ENCODE measurements at places on chromosomes 12 and 14.
A peak's percentile ranks its signal among the peaks of the same experiment; 100 is the strongest.

GRCh38 chr12:92859650-92860386 lies 69.3 kb downstream of the EEA1 start:
- DNase-seq: no peak

DNA sequence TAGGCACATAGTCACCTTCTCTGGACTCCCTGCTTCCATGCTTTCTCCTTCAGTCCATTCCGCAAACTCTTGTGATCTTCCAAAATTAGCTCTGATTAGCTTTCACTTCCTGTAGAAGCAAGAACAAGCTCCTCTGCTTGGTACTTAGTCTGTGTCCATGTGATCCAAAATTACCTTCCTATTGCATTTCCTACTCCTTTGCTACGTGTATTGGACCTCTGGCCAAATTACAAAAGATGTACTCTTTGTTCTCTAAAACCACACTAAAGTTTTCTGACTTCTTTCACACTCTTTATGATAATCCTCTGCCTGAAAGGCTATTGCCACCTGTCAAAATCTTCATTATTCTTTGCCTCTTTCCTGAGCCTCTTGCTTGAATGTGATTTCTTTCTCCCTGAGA lies 786 bp upstream of the TSFM start:
- no peak for DNase-seq

DNA sequence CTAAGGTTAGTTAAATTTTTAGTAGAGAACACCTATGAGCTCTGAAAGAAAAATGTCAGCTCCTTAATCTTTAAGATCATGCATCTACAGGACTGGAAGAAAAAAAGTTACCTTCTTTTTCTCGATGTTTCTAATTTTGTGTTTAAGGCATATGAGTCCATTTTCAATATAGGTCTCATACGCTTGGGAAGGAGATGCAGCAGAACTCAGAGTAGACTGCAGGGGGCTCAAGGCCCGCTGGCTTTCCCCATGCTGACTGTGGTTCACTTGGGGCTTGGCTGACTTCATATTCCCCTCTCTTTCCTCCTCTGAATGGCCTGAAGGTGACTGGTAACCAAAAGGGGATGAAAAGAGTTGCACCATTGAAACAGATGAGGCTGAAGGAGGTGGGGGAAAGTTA lies 1.5 kb downstream of the CAPRIN2 start:
- no peak for DNase-seq

- DNase-seq: peak; percentile 85
These were observed 32.2 kb downstream of the SUSD6 start for GRCh38 chr14:69643430-69644200.

GRCh38 chr12:8638951-8639350 lies 23.7 kb downstream of the MFAP5 start:
- no peak for DNase-seq
